ENCODE measurements at places on chromosomes 7 and 10. TPM values are rescaled to one million over a fixed set of nuclear protein-coding genes. Genes with fewer than 3 reads are reported as not detected.

Gene TEX47
- total RNA-seq: not detected

GRCh38 chr10:113692271-113692670 lies 12.6 kb downstream of the CASP7 start:
- no peak overlapping the region for H3K27ac ChIP-seq
- peaks cover 42% of the 10 kb centered on the region for H3K36me3 ChIP-seq
- H3K4me1 ChIP-seq: peaks cover 8% of the 10 kb centered on the region
- no peak for DNase-seq
- H3K4me3 ChIP-seq: no peak overlapping the region

Gene GNG11
- 29.6 TPM for total RNA-seq

GRCh38 chr7:43764807-43765491 lies 6.5 kb downstream of the BLVRA start:
- peaks cover 19% of the 10 kb centered on the region for H3K4me1 ChIP-seq
- H3K27ac ChIP-seq: no peak overlapping the region
- H3K27me3 ChIP-seq: no peaks in the 10 kb centered on the region
- H3K36me3 ChIP-seq: no peaks in the 10 kb centered on the region
- DNase-seq: no peak

Gene CHST12
- total RNA-seq: 15.3 TPM

Gene ZDHHC4
- total RNA-seq: 36.7 TPM

DNA sequence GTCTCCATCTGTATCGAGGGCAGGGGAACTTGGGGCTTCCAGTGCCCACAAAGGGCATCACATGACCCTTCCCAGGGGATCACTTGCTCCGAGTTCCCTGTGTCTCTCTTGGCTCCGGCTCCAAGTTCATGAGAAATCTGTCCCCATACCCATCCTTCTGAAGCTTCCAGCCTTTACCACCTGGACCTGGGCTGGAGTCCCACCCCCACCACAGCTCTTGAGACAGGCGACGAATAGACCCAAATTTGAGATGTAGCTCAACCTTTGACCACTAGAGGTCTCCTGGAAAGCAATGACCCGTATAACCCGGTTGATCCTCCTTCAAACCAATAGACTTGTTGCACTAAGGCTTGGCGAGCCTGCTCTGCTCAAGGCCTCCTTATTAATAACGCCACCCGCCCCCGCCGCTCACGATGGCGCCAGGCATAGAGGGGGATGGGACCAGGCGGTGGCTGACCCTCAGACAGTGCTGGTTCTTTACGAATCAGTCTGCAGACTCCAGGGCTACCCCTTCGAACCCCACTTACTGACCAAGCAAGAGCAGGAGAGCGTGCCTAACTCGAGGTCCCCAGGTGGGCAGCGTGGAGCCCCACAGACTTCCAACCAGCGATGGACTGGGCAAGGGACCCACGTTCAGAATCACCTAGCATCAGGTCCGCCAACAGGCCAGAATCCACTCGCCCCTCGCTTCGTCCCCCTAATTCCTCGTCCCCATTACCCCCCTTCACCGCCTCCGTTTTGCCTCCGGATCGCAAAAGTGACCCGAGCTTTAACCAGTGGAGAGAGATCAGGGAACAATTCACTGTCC lies 4.4 kb upstream of the ARID5B start:
- no peaks in the 10 kb centered on the region for H3K36me3 ChIP-seq
- peaks cover 45% of the 10 kb centered on the region for H3K4me1 ChIP-seq
- H3K27me3 ChIP-seq: no peaks in the 10 kb centered on the region
- H3K4me3 ChIP-seq: peak overlapping the region; percentile 65

GRCh38 chr10:4506095-4506494 lies 319.9 kb upstream of the AKR1E2 start:
- H3K27ac ChIP-seq: no peak overlapping the region
- no peak for DNase-seq
- no peaks in the 10 kb centered on the region for H3K36me3 ChIP-seq
- H3K27me3 ChIP-seq: no peaks in the 10 kb centered on the region
- peaks cover 5% of the 10 kb centered on the region for H3K4me1 ChIP-seq
- H3K4me3 ChIP-seq: no peak overlapping the region

Gene OSBPL3
- total RNA-seq: 4.3 TPM

Gene SRRM3
- 6.1 TPM for total RNA-seq

Gene ETV1
- 59.7 TPM for total RNA-seq

- H3K4me1 ChIP-seq: no peaks in the 10 kb centered on the region
- no peak overlapping the region for H3K27ac ChIP-seq
- H3K4me3 ChIP-seq: no peak overlapping the region
These were observed 135.3 kb upstream of the ITGB1 start for GRCh38 chr10:33093362-33093761.

Gene RAPGEF5
- total RNA-seq: 16.5 TPM

- H3K36me3 ChIP-seq: no peaks in the 10 kb centered on the region
- no peak for DNase-seq
- peak overlapping the region; percentile 100 for H3K4me3 ChIP-seq
- peaks cover 76% of the 10 kb centered on the region for H3K4me1 ChIP-seq
- no peaks in the 10 kb centered on the region for H3K27me3 ChIP-seq
- H3K27ac ChIP-seq: peak overlapping the region; percentile 99
These were observed 3.1 kb downstream of the SMURF1 start for GRCh38 chr7:99140813-99141212.

DNA sequence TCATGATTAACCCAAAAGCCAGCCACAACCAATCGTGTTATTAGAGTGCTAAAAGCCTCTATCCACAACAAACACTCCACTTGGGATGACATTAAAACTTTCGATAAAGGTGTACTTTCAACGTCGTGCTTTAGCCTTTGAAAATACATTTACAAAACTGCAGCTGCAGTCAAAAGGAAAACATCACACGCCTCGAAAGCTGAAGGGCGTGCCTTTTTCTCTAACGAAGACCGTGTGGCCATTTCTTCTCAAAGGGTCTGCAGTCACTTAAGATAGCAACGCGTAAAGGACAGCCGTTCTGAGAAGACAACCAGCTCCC lies 1.1 kb downstream of the ARHGAP12 start:
- H3K4me3 ChIP-seq: peak overlapping the region; percentile 83
- H3K4me1 ChIP-seq: peaks cover 50% of the 10 kb centered on the region

GRCh38 chr10:131076356-131076755 lies 235.2 kb downstream of the TCERG1L start:
- H3K27ac ChIP-seq: no peak overlapping the region
- peaks cover 60% of the 10 kb centered on the region for H3K27me3 ChIP-seq
- H3K4me3 ChIP-seq: no peak overlapping the region
- no peaks in the 10 kb centered on the region for H3K4me1 ChIP-seq
